LNCaP clone FGC (cell line): ENCODE measurements at places on chromosomes 5 and 9.

- no peak for DNase-seq
Observed at GRCh38 chr5:137693951-137694721, 41.8 kb downstream of the KLHL3 start.

DNA sequence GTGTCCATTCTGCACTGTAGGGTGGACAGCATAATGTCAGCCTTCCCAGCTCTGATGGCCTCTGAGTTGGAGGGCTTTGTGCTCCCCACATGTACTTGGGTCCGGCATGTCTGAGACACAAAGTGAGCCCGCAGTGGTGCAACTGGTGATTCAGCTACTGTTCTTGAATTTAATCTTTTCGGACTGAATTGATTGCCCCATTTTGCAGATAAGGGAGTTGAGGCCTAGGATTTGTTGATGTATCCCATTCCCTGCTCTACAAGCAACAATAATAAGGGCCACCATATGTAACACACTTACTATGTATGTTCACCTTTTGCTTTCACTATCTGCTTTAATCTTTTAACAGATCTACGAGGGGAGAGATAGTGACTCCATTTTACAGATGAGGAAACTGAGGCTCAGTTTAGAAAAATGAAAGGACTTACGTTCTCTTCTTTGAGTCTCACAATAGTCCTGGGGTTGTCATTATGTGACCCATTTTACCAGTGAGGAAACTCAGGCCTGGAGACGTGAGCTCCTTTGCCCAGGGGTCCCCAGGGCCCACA, 4.5 kb downstream of the GSN start:
- no peak for DNase-seq

DNA sequence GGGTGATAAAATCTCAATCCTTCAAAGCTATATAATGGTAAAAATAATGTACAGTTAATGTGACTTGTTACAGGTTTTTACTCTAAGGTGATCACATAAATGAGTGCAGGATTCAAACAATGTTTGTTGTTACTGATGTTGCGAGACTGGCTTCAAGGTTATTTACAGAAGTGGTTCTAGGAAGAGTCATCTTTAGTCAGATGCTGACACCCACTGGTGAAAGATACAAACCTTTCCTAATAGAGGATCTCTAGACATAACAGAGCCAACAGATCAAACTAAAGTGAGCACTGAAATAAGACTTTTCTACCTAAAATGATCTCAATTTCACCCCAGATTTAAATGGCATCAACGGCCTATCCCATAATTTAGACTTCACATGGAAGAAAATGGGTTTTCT, 20.2 kb downstream of the ARSB start:
- peak; percentile 73 for DNase-seq

DNA sequence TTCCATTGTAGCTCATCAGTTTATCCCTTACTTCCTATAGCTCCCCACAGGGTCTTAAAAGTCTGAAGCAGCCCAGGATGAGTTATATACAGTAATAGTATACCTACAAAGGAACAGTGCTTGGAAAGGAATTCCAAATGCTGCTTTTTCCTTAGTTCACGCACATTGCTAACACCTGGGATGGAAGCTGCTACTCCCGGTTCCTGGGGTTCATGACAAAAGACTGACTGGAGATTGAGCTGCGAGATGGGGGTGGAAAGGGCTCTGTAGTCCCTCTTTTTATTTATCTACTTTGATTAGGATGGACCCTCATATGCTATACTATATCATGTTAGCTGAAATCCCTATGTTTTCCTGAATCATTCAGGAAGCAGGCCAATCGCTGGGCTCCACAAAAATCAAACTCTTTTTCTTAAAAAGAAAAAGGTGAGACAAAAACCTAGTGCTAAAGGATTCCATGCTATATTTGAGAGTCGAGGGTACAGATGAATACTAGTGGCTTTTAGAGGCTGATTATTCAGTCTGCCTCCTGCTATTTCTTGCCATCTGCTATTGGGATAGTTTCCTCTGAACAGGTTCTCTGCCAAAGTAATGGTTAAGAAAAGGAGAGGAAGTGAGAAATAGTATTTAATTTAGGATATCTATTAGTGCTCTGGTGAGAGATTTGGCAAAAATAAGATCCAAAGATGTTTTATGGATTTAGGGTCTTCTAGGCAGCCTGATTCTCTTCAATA, 81.2 kb downstream of the MRPS27 start:
- DNase-seq = no peak

DNA sequence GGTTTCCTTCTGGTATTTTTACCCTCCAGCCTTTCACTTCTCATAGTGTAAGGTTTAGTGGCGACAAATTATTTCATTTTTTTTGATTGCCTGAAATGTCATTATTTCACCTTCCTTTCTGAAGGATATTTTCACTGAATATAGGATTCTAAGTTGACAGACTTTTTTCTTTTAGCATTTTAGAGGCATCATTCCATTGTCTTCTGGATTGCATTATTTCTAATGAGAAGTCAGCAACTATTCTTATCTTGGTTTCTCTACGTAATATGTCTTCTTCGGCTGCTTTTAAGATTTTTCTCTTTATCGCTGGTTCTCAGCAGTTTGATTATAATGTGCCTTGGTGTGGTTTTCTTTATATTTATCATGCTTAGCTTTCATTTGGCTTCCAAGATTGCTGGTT, 194.2 kb downstream of the GAPVD1 start:
- DNase-seq = no peak
